Stimulated activated CD8-positive, alpha-beta memory T cell treated with anti-CD3 and anti-CD28 coated beads, Interleukin-7, amount 100 ng/mL, for 4 hours (primary cell): ENCODE measurements at places on chromosomes 3 and 15.
A peak's percentile ranks its signal among the peaks of the same experiment; 100 is the strongest.

- no peak for DNase-seq
These were observed 158.8 kb downstream of the ERC2 start for GRCh38 chr3:56309465-56309864.

DNA sequence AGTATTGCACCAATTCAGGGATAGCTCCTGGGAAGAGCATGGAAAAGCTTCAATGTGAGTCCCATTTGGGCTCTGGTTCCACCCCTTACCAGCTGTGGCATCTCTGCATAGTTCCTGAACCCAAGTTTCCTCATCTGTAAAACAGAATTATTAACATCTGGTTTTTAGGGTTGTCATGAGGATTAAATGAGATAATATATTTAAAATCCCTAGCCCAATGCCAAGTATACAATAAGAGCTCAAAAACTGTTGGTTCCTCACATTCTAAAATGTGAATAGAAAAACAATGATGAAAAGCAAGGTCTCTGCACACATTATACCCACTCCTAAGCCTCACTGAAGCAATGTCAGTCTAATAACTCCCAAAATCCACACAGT is 237.3 kb upstream of the WNT5A start:
- DNase-seq, result no peak

DNA sequence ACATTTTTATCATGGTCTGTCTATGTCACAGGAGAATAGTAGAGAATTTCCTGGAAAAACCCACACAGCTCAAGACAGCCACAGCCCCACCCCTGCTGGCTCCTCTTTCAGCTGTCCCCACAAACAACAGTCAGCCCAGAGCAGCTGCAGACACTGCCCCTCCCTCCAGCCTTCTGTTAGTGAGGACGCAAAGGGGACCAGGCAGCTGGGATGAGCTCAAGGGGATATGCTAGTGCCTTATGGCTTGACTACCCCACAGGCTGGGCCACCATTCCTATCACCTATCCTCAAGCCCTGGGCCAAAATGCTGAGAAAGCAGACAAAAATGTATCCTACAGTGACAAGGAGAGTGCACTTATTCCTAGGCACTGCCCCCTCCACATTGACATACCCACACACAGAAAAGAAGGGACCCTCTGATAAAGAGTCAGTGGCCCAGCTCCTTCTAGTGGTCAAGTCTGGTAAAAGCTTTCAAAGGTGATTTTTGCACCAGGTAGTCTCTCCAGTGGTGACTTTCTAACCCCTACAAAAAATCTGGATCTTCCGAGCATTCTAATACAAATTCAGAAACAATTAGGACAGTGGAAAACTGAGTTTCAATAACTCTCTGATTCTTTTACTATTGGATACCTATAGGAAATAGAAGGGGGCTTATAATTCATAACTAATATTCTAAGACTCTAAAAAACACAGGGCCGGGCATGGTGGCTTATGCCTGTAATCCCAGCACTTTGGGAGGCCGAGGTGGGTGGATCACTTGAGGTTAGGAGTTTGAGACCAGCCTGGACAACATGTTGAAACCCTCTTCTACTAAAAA is 3.0 kb upstream of the MAP1A start:
- no peak for DNase-seq

DNA sequence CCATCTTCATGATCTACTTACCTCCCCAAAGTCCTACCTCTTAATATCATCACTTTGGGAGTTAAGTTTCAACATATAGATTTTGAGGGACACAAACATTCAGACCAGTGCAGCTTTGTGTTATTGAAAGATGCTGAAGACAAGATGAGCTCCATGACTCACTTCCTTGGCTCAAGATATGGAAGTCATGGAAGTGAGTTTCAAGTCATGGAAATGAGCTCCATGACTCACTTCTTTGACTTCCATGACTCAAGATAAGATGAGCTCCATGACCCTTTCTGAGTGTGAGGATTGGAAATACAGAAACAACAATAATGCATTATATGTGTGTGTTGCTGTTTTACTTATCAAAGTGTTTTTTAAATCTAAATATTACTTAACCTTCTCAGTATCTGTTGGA is 170.2 kb upstream of the TPRG1 start:
- no peak for DNase-seq

- DNase-seq, result no peak
These were observed 40.5 kb upstream of the LDHAL6B start for GRCh38 chr15:59166166-59166565.

DNA sequence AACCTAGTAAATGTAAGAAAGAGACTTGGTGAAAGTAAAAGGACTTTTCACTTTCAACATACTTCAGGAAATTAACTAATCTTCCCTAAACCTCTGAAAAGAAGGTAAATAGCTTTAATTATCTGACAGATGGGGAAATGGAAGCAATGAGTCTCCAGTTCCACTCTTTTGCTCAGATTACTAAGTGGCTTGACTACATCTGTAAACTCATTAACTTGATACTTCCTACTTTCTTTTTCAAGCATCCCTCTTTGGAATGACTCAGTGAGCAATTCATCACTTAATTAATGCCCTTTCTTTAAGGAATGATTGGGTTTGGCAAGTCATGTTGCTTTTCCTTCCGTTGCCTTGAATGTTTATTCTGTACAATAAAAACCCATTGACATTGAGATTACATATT is 234.2 kb downstream of the GRM7 start:
- no peak for DNase-seq

- DNase-seq, result no peak
These were observed 268.6 kb upstream of the WNT5A start for GRCh38 chr3:55755516-55756205.

GRCh38 chr15:85689729-85690128 is 105.0 kb downstream of the KLHL25 start:
- DNase-seq, result peak; percentile 52

DNA sequence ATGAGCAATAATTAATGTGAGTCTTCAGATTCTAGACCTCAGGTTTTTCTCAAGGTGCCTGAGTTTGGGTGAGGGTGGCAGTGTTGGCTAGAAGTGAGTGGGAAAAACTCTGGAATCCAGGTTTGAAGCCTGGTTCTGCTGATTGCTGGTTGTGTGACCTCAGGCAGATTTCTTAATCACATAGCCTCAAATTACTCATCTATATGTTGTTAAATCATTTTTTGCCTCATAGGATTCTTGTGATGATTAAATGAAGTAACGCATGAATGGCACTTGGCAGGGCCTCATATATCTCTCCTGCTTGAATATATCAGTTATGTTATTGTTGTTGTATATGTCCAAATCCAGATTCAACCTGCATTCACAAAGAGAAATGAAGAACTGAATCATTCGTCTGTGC is 60.5 kb downstream of the NR2F2 start:
- no peak for DNase-seq

- DNase-seq, result no peak
These were observed 1.5 kb downstream of the CHSY1 start for GRCh38 chr15:101250341-101250831.

GRCh38 chr15:66621491-66622467 is 56.0 kb upstream of the LCTL start:
- DNase-seq, result no peak

- no peak for DNase-seq
These were observed 488.8 kb upstream of the DPPA4 start for GRCh38 chr3:109825971-109826810.

GRCh38 chr3:181717549-181718171 is 5.9 kb downstream of the SOX2 start:
- no peak for DNase-seq

GRCh38 chr3:100708644-100708988 is 678 bp upstream of the TFG start:
- no peak for DNase-seq

DNA sequence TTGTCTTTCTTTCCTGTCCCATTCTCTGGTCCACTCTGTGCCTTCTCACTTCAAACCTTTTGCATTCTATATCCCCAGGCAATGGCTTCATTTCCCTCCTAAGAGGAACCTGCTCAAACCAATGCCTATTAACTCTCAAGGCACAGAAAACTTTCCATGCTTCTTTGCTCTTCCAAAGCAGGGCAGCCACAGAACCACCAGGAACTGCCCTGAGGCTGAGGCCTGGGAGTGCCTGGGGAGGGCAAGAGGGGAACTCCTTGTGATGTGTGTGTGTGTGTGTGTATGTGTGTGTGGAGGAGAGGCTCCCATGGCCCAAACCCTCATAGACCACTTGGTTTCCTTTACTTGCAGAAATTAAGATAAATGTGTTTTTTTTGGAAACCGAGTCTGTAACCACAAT is 14.1 kb upstream of the PGPEP1L start:
- no peak for DNase-seq

DNA sequence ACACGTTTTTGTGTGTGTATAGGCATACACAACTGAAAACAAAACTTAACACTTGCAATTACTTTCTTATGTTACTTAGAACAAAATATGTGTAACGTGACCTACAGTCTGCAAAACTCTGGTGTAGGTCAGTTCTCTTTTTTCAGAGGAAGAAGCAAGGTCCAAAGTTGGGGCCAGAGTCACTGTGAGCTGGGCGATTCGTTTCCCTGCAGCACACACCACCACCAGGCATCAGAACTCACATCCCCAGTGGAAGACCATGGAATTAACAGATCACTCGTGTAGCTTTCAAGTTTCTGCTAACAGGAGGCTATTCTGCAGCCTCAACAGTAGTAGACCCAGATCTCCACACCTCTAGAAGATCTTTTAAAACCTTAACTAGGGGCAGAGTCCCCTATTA is 25.8 kb downstream of the ANP32A start:
- DNase-seq, result no peak

DNA sequence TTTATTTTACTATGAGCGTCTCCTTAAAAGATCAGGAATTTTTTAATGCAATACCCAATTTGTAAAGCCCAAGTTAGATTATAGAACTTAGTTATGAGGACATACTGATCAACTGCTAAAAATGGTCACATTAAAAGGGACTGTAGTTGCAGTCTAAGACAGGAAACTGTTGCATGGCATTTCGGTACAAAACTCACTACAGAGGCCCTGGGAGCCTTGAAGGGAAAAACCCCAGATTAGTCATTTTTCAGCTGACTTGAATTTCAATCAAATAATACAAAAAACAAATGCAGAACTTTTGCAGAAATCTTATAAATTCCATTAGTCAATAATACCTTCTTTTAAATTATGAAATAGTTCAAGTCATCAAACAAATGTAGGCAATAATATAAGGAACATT is 6.9 kb upstream of the PTX3 start:
- DNase-seq, result no peak
